ENCODE measurements at places on chromosomes 1 and 21.

GRCh38 chr1:234509457-234510328 is 30.7 kb upstream of the TARBP1 start:
- no peak for DNase-seq

DNA sequence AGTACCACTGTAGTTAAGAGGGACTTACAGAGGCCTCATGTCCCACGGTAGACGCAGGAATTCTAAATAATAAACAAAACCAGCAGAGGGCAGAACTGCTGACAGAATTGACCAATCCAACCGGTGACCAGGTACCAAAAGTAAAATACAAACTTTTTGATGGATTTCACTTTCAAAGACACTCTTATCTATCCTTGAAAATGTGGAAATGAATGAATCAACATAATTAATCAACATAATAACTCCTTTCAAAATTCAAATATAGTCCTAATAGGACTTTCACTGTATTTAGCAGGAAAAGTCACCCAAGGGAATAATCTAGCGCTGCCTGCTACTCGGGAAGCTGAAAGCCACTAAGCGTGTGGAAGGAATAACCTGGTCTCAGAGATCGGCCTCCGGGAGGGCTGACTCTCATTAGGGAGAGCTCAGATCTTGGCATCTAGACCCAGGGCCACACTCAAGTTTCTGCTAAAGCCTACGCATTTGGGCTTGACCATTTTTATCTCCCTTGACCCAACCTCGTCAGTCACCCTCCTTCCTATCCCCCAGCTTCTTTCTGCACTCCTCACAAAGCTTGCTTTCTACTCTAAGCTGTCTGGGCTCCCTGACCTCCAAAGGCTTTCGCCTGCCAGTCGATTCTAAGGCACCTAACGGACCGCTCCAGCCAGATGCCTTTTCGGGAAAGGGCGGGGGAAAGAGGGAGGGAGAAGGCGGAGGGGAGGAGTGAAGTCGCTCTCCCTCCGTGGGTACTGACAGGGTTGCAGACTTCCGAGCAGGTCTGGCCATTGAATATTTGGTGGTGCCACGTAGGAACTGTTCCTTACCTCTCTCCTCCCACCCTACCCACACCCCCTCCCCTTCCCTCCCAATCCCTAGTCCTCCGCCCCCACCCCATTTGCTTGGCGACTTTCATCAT is 1.6 kb downstream of the COL11A1 start:
- DNase-seq, result no peak

DNA sequence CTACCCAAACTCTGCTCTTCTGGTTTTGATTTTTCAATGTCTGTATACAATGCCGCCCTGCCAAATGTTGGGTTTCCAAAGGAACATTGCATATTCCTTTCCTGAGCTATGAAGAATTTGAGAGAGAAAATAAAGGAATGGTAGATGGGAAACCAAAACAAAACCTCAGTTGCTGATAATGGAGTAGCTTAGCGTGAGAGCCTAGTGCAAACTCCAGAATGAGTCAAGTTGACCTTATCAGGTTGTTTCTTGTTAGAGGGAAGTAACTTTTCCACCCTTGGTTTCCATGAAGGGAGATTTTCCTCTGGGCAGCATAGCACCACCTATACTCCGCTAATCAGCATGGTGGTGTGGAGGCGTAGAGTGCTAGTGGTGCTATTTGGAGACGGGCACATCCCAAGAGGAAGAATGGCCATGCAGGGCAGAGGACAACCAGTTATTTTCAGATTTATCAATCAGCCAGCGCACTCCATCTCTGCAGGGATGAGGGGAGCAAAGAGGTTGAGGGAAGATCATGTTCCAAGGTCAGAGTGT is 51.6 kb downstream of the BACH1 start:
- DNase-seq, result no peak

DNA sequence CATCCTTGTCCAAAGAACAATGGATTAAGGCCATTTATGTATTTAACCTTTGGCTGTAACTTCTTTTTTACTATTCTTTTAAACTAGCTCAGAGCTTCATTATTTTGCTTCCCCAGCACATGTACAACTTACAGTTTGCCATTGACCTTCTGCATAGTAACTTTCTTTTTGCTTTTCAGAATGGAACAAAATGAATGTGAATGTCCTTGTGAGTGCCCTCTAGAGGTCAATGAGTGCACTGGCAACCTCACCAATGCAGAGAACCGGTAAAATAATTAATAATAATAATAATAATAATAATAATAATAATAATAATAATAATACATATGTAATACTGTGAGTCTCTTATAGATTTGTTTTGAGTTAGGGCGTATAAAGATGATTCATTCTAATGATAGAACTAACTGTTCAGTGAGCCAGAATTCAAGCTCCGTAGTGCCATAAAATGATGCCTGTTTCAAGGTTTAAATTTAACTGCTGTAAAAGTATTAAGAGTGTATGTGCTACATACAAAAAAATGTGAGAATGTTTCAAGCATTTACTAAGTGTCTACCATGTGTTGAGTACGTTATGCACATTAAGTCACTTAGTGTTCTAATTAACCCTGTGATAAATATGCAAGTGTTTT is 69.0 kb upstream of the RAVER2 start:
- DNase-seq, result no peak

GRCh38 chr1:235069577-235070563 is 58.8 kb downstream of the TOMM20 start:
- no peak for DNase-seq
